Adrenal gland (tissue), 19 donors: ENCODE measurements at places on chromosomes 13 and 19. TPM values are rescaled to one million over a fixed set of nuclear protein-coding genes. Genes with fewer than 3 reads are reported as not detected.

DNA sequence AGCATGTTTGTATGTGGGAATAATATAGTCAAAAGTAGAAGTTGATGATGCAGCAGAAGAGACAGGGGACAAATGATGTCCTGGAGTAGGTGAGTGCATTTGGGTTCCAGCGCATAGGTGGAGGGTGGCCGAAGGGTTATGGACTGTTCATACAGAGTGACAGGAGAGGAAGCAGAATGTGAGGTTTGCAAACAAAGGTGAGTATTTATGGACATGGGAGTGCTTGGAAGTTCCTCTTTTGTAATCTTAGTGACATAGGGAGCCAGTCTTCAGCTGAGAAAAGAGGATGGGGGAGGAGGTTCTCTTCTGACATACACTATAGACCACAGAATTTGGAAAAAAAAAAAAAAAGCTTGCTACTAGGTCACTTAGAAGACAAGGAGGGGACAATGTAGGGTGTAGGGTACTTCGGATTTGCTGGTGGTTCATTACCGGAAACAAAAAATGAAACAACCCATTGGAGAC, 331.6 kb downstream of the DLEU7 start:
- no peaks in the 10 kb centered on the region for H3K36me3 ChIP-seq
- H3K4me1 ChIP-seq, result peaks cover 11% of the 10 kb centered on the region
- DNase-seq, result no peak
- no peak overlapping the region for H3K4me3 ChIP-seq

CD37 gene
- total RNA-seq, result 11.6 TPM

IGSF23 gene
- total RNA-seq, result not detected

GNG8 gene
- not detected for total RNA-seq

TLE6 gene
- 2.1 TPM for total RNA-seq

DNA sequence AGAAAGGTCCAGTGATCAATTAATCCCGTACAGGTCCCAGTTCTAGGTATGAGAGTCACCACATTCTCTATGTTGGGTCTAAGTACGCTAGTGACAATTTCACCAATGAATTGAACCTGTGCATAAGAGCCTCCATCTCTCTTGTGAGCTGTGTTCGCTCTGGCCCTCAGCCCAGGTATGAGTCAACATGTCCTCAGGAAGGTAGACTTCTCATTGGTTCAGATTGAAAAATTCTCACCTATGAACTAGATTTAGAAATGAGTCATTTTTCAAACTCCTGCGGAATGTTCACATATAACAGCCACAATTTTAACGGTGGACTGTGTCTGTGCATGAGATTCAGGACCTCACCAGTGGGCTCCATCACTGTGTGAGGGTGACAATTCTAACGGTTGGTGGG, 12.7 kb upstream of the ZNF43 start:
- no peak overlapping the region for H3K27ac ChIP-seq
- H3K4me3 ChIP-seq, result no peak overlapping the region
- DNase-seq, result no peak
- no peaks in the 10 kb centered on the region for H3K27me3 ChIP-seq

DNA sequence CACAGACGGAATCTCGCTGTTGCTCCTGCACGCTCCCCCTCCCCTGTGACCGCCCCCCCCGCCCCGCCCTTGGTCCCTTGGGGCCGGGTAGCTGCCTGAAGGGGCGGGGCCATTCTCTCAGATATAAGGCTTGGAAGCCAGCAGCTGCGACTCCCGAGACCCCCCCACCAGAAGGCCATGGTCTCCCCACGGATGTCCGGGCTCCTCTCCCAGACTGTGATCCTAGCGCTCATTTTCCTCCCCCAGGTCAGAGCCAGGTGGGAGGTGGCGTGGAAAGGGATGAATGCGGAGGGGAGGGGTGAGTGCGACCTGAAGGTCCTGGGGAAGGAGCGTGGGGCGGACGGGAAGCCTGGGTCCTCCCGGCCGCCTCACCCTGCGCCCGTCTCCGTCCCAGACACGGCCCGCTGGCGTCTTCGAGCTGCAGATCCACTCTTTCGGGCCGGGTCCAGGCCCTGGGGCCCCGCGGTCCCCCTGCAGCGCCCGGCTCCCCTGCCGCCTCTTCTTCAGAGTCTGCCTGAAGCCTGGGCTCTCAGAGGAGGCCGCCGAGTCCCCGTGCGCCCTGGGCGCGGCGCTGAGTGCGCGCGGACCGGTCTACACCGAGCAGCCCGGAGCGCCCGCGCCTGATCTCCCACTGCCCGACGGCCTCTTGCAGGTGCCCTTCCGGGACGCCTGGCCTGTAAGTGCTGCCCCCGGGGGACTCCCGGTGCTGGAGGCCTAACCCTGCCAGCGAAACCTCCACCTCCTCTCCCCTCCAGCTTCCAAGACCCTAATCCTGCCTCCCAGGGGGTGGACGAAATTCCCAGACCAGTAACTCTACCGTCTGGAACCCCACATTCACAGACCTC, at the start of gene DLL3:
DLL3 (plus strand) TSS at position 150 of the 845 bp plus-strand sequence; CDS start at position 178, 28 bp downstream.
- peaks cover 16% of the 10 kb centered on the region for H3K4me1 ChIP-seq
- no peak within 1 kb of the TSS for H3K4me3 ChIP-seq
- H3K36me3 ChIP-seq, result no peaks in the 10 kb centered on the region
- no peak within 1 kb of the TSS for H3K27ac ChIP-seq
- H3K27me3 ChIP-seq, result peaks cover 34% of the 10 kb centered on the region

GRCh38 chr13:101730420-101731000, 278.0 kb downstream of the ITGBL1 start:
- DNase-seq, result no peak
- no peaks in the 10 kb centered on the region for H3K27me3 ChIP-seq
- no peaks in the 10 kb centered on the region for H3K36me3 ChIP-seq
- H3K4me3 ChIP-seq, result no peak overlapping the region
- no peaks in the 10 kb centered on the region for H3K4me1 ChIP-seq
- H3K27ac ChIP-seq, result no peak overlapping the region

DNA sequence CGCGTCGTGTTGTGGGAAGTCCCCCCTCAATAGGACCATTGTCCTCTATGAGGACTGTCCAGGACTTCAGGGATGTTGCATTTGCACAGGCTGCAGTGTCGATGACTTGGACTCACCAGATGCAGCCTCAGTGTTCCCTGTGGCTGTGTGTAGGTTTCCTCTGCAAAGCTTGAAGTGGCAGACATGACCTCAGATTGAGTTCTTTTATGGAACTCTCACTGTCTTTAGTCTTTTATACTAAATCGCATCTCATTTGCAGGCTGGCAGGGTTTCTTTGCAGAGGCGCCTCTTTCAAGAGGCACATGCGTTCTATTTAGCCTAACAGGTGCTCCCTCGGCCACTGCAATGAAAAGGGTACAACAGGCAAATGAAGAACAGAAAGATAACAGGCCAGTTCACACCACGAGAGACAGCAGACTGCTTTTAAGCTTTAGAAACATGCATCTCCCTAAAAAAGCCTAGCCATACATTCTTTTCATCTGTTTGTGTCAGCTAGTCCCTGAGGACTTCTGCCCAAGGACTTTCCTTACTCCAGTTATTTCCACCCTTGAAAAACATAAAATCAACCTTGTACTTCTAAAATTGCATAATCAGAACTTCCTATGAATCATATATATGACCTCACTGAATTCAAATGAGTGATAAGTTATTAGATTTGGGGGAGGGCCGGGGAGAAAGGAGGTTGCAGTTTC, 118.4 kb downstream of the RAB20 start:
- no peak overlapping the region for H3K27ac ChIP-seq
- DNase-seq, result peak; percentile 43

ZNF491 gene
- total RNA-seq, result 3.7 TPM

- no peaks in the 10 kb centered on the region for H3K4me1 ChIP-seq
- no peaks in the 10 kb centered on the region for H3K36me3 ChIP-seq
- no peak overlapping the region for H3K27ac ChIP-seq
These were observed 460.8 kb downstream of the TBC1D4 start for GRCh38 chr13:75021151-75021550.

GRCh38 chr13:43757266-43757665, 29.5 kb downstream of the ENOX1 start:
- H3K4me1 ChIP-seq, result no peaks in the 10 kb centered on the region
- H3K27ac ChIP-seq, result no peak overlapping the region
- no peak for DNase-seq
- no peaks in the 10 kb centered on the region for H3K36me3 ChIP-seq
- no peaks in the 10 kb centered on the region for H3K27me3 ChIP-seq
- no peak overlapping the region for H3K4me3 ChIP-seq

- no peaks in the 10 kb centered on the region for H3K4me1 ChIP-seq
- H3K4me3 ChIP-seq, result no peak overlapping the region
- H3K27ac ChIP-seq, result no peak overlapping the region
- H3K36me3 ChIP-seq, result no peaks in the 10 kb centered on the region
- no peak for DNase-seq
These were observed 2545.3 kb downstream of the PCDH9 start for GRCh38 chr13:64684685-64685431.

FBXO17 gene
- total RNA-seq, result 4.1 TPM

CEACAM4 gene
- 0.19 TPM for total RNA-seq

- H3K36me3 ChIP-seq, result no peaks in the 10 kb centered on the region
- no peaks in the 10 kb centered on the region for H3K27me3 ChIP-seq
- no peaks in the 10 kb centered on the region for H3K4me1 ChIP-seq
- H3K4me3 ChIP-seq, result no peak overlapping the region
- no peak overlapping the region for H3K27ac ChIP-seq
These were observed 85.8 kb upstream of the ZNF91 start for GRCh38 chr19:23481043-23481442.

GPC5 gene
- total RNA-seq, result 2.3 TPM

DNA sequence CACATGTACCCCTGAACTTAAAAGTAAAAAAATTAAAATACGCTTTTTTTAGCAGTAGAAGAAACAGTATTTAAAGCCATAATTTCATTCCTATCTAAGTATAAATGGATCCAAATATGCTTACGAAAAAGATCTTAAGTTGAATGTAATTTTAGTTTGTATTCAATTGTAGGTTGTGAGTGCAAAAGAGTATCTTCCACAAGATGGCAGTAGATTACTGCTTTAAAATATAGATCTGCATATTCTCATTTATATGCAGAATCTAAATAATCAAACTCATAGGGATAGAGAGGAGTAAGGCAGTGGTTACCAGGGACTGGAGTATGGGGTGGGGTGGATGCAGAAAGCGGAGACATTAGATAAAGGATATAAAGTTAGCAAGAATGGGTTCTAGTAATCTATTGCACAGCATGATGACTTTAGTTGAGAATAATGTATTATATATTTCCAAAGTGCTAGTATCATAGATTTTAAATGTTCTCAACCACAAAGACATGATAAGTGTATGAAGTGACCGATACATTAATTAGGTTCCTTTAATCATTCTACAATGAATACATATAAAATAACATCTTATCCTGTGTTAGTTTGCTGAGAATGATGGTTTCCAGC, 14.2 kb downstream of the OR7A17 start:
- H3K36me3 ChIP-seq, result no peaks in the 10 kb centered on the region
- DNase-seq, result no peak
- H3K27ac ChIP-seq, result no peak overlapping the region
- no peak overlapping the region for H3K4me3 ChIP-seq

- H3K4me3 ChIP-seq, result no peak overlapping the region
- no peak for DNase-seq
- no peaks in the 10 kb centered on the region for H3K27me3 ChIP-seq
These were observed 21.9 kb downstream of the SMIM24 start for GRCh38 chr19:3458229-3459088.

LILRB1 gene
- 0.36 TPM for total RNA-seq

GRCh38 chr13:100138859-100139491, 50.1 kb downstream of the PCCA start:
- no peaks in the 10 kb centered on the region for H3K27me3 ChIP-seq
- H3K4me3 ChIP-seq, result no peak overlapping the region
- no peak for DNase-seq
- no peaks in the 10 kb centered on the region for H3K36me3 ChIP-seq
- H3K27ac ChIP-seq, result no peak overlapping the region
